ENCODE measurements at places on chromosomes 3 and 15. TPM values are rescaled to one million over a fixed set of nuclear protein-coding genes. Genes with fewer than 3 reads are reported as not detected.

The IL5RA gene
- not detected for polyA plus RNA-seq

DNA sequence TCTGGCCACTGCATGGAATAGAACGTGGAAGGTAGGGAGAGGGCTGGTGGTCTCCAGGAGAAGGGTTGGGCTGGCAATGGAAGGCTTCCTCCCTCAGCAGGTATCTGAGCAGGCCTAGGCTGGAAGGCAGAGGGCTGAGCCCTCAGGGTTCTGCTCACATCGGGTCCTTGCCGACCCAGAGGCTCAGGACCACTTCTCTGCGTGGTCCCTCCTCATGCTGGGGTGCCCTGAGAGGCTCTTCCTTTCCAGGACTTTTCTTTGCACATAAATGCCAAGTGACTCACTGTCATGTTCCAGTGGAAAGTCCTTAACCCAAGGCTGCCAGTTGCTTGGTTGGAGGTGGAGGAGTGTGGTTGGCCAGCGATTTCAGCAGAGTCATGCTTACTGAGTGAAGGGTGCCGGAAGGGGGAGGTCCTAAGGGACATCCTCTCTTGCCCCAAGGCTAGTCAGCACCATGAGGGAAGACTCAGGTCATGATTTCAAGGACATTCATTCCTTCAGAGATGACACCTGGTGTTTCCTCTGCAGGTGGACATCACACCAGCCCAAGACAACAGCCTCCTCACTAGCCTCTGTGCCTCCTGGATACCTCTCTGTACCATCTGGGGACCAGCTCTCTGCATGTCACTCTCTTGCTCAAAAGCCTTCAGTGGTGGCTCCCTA, 8.2 kb downstream of the SLC6A6 start:
- peak overlapping the region; percentile 98 for H3K27ac ChIP-seq
- H3K4me1 ChIP-seq: peaks cover 79% of the 10 kb centered on the region
- peaks cover 56% of the 10 kb centered on the region for H3K36me3 ChIP-seq
- peak; percentile 99 for DNase-seq
- H3K27me3 ChIP-seq: no peaks in the 10 kb centered on the region

GRCh38 chr15:61227269-61227949, 1.7 kb downstream of the RORA start:
- peaks cover 71% of the 10 kb centered on the region for H3K27me3 ChIP-seq
- no peak overlapping the region for H3K27ac ChIP-seq
- H3K4me1 ChIP-seq: no peaks in the 10 kb centered on the region
- H3K36me3 ChIP-seq: no peaks in the 10 kb centered on the region

DNA sequence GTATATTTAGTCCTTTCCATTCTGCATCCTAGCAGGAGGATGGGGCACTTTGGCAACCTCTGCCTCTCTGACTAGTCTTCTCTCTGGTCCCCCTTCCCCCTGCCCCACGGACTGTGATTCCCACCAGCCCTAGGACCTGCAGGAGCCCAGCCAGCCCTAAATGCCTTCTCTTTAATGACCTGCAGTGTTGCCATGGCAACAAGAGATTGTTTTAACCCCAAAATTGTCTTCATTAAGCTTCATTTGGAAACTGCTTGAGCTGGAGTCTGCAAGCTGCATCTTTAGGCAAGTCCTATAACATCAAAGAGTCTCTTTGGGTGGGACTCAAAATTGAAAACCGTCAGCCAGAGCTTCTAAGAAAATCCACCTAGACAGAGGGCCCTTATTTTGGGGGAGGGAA, 59.7 kb upstream of the ANKRD34C start:
- H3K36me3 ChIP-seq: no peaks in the 10 kb centered on the region
- no peak overlapping the region for H3K4me3 ChIP-seq
- no peaks in the 10 kb centered on the region for H3K4me1 ChIP-seq
- DNase-seq: no peak
- H3K27me3 ChIP-seq: no peaks in the 10 kb centered on the region
- H3K27ac ChIP-seq: no peak overlapping the region

DNA sequence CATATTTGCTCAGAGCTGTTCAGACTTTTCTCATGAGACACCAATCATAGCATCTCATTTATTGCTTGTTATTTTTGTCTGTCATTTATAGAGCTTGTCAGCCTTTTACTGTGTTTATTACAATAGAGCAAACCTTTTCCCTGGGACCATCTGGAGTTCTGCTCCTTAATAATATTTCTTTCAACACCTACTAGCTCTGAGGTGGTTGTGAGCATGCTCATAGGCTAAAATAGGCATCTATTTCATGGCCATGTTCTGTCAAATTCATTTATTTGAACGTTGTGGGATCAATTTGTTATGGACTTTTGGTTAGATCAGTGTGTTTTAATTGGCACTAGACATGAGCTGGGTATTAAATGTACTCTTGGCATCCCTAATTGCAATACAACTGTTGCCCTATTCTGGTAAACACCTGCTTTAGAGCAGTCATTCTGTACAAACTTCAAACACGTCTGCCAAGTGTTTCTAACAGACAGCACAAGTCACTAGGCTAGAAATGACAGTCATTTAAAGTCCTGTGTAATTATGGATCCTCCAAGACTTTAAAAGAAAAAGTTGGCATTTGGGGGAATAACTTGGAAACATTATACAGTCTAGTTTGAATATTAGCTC, 766.3 kb downstream of the ZNF385D start:
- no peaks in the 10 kb centered on the region for H3K36me3 ChIP-seq
- H3K27ac ChIP-seq: no peak overlapping the region
- H3K4me1 ChIP-seq: no peaks in the 10 kb centered on the region
- H3K27me3 ChIP-seq: no peaks in the 10 kb centered on the region
- H3K4me3 ChIP-seq: no peak overlapping the region

DNA sequence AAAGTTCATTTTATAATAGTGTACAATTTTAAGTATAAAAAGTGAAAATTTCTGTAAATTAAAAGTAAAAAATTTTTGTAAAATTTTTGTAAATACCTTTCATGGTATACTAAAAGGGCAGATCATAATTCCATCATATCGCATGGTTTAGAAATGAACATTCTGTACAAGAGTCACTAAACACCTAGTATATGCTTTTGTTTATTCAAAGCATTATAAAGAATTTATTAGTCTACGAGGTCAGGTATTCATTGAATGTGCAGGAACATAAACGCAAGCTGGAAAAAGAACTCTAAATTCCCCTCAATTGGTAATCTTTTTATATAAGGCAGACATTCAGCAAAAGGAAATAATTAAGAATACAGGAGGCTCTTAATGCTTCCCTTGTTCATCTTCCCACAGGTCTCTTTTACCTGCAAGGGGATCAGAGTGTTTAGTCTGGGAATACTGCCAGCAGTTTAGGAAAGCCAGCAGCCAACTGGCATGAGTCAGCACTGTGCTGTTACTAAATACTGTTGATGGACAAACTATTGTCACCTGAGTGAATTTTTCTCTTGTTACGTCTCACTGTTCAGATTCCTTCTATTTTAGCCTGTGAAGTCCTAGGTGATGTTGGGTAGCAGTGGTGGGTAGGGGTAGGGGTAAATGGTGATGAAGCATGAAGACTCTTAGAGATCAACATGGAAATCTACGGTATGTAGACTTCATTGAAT, 70.1 kb downstream of the UQCC5 start:
- H3K4me1 ChIP-seq: no peaks in the 10 kb centered on the region
- DNase-seq: no peak
- peaks cover 98% of the 10 kb centered on the region for H3K36me3 ChIP-seq
- no peaks in the 10 kb centered on the region for H3K27me3 ChIP-seq
- H3K4me3 ChIP-seq: no peak overlapping the region
